Left lung (tissue), 14 donors: ENCODE measurements at places on chromosomes 4 and X. TPM values are rescaled to one million over a fixed set of nuclear protein-coding genes. Genes with fewer than 3 reads are reported as not detected.

DNA sequence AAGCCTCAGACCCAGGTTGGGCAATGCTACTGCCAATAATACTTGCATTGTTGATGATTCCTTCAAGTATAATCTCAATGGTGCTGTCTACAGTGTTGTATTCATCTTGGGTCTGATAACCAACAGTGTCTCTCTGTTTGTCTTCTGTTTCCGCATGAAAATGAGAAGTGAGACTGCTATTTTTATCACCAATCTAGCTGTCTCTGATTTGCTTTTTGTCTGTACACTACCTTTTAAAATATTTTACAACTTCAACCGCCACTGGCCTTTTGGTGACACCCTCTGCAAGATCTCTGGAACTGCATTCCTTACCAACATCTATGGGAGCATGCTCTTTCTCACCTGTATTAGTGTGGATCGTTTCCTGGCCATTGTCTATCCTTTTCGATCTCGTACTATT is 7.4 kb downstream of the LPAR4 start:
- no peak for DNase-seq

DNA sequence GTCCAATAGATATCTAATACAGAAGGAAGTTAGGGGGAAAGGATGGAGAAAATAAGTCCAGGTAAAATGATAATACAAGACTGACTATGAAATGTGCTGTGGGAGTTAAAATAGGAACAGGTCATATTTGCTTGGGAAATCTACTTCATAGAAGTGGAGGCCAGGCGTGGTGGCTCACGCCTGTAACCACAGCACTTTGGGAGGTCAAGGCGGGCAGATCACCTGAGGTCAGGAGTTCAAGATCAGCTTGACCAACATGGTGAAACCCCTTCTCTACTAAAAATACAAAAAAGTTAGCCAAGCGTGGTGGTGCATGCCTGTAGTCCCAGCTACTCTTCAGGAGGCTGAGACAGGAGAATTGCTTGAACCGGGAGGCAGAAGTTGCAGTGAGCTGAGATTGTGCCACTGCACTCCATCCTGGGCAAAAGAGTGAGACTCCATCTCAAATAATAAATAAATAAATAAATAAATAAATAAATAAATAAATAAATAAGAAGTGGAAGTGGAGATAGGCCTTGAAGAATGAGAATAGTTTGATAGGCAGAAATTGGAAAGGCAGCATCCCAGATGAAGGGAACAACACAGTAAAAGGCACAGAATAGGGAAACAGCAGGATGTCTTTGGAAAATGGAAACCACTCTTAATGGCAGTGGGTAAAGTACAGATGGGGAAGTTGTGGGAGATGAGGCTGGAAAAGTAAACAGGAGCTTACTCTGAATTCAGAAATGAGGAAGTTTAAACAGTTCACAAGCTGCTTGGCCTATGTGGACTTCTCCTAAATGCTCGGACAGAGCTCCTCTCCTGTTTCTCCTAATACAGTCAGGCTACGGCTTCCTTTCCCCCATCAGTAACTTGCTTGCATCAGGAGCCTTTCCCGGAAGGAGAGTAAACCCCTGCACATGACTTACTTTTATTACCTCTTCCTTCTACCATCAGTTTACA is 15.1 kb upstream of the GK start:
- DNase-seq, result no peak

DNA sequence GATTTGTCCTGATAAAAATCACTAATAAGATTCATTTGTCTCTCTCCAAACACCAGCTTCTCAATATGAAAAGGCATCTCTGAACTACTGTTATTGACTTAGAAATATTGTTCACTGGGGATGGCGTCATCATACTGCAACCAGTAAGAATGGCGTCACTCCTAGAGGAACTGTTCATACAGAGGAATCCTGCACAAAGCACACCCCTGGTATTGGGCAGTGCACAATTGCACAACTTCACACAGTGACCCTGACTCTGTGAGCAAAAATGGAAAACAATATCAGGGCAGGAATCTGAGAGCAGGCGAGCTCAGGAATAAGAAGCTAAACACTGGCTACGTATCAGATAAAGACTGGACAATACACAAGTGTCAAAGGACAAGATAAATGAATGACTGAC is 66.7 kb upstream of the PNPLA4 start:
- no peak for DNase-seq

- DNase-seq, result no peak
Observed at GRCh38 chr4:122205687-122206086, 53.6 kb downstream of the BLTP1 start.

Gene CLDN2
- 0.16 TPM for total RNA-seq

DNA sequence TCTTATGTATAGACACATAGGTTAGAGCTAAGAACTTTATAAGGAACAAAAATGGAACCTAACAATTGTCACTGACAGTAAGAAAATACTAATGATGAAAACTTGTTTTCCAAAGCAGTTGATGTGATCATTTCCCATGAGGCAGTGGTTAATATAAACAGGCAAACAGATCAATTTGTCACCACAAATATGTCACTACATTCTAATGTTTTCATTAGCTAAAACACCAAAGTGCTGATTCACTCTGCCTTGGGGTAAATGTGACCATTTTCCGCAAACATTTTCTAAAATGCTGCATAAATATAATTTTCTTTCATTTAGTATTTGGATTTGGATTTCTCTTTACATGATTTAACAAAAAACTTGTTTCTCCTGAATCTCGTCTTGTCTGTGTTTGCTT is 408.9 kb upstream of the CTSO start:
- DNase-seq, result no peak

Gene FABP2
- not detected for total RNA-seq

DNA sequence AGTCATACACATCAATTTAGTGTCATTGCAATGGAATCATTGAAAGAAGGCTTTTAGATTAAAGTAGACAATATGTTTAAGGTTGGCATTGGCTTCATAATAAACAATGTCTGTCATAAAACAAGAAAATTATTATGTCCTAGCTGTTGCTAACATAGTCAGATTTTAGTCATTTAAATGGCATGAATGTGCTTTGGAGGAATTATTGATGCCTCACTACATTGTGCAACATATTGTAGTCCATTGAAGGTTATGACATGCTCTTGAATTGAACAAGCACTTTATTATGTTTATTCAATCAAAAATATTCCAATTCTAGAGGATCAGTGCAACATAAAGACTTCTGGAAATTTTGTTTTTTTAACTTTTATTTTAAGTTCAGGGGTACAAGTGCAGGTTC is 489.8 kb upstream of the AMOT start:
- DNase-seq, result no peak

GRCh38 chr4:168070903-168071302 is 21.4 kb upstream of the ANXA10 start:
- no peak for DNase-seq

DNA sequence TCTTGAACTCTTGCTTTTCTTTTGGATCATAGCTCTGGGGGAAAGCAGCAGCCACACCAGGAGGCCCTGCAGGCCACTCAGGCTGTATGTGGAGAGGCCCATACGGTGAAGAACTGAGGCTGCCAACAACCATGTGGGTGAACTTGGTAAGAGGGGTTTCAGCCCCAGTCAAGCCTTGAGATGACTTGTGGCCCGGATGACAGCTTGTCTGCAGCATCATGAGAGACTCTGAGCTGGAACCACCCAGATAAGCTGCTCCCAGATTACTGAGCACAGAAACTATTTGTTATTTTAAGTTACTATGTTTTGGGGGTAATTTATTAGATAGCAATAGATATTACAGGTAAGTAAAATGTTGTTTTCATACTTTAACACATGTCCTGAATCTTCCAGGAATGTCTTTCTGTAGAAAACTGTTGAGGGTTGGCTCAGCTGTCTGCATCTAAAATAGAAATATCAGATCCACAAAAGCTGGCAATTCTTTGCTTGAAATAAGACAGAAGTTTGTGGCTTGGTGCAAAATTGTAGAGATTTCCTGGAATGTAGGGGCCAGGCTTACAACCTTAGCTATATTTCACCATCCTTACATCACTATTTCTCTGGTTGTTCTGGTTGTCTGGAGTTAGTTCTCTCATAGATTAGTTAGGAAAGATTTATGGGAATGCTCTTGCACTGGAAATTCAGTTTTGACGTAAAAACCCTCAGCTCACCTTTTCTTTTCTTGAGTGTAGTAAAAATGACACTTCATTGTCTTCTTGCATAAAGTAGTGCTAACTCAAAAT is 272.1 kb downstream of the RAPGEF2 start:
- DNase-seq, result no peak

Gene ADRA2C
- total RNA-seq, result 1.4 TPM

DNA sequence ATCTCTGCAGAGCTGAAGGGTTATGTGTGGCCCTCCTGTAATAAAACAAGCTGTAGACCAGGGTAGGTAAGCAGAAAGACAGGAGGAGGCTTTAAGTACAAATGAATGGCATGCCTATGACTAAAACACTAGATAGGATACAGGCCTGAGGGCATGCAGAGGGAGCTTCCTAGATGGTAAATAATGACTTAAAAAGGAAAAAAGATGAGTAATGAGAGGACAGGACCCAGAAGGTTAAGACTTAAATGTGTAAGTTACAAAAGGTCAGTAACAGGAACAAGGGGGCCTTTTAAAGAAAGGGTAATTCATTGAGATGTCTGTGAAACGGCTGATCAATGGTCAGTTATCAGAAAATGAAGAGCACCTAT is 194.8 kb downstream of the SOWAHB start:
- DNase-seq, result no peak

Gene NR3C2
- total RNA-seq, result 17.0 TPM

GRCh38 chr4:146844761-146845160 is 100.9 kb downstream of the TTC29 start:
- no peak for DNase-seq

DNA sequence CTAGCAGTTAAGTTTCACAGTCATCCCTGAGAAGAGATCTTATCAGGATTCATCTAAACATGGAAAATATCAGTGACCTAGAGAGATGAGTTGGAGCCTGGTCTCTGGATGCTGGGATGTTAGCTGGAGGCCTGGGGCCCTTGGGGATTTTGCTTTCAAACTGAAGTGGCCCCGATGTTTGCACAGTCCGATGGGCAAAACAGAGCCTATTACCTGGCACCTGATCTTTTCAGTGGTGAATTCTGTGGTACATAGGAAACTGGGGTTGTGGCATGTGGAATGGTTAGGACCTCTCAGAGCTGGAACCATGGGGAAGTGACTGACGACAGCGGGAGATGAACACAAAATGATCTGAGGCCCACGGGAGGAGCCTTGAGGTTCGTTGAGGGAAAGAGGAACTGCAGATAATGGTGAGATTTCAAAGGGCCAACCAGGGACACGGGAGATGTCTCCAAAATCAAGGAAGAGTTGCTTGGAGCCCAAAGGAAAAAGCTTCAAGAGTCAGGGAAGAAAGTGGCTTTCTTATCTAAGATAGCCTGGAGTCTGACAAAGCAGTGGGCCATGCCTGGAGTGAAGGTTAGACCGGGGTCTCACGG is 17.8 kb upstream of the TENM3 start:
- no peak for DNase-seq

GRCh38 chr4:42671431-42672194 is 14.7 kb upstream of the ATP8A1 start:
- DNase-seq, result no peak

DNA sequence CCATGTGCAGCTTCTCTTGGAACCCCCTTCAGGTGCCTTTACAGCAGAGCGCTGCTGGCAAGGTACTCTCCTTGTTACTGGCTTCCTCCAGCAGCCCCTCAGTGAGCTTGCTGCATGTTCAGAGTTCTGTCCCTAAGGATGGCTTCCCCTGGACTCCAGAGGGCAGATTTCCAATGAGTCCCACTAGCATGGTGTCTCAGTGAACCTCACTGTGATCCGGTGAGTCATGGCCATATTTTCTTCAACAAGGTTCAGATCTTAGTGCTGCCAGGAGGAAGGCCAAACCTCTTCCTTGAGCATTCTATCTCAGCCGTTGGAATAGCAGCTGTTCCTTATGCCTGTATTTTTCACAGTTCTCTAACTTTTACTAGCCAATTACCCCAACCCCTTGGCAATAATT is 98.8 kb downstream of the CASK start:
- no peak for DNase-seq

DNA sequence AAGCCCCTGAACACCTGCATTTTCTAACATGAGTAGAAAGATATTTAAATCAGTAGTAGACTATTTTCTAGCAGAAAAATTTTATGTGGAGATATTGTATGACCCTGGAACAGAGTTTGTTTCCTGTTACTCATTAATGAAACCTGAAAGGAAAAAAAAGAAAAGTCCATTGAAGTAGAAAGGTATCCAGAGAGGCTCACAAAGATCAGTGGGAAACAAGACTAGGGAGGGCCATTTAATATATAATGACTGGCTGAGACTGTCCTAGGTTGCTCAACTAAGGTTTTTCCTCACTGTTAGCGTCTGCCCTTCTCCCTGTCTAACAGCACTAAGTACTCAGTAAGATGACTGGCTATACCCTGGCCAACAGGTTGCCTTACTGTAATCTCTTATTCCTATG is 788.6 kb downstream of the GLUD2 start:
- DNase-seq, result no peak

- no peak for DNase-seq
Observed at GRCh38 chr4:36065274-36065871, 178.9 kb downstream of the ARAP2 start.

- no peak for DNase-seq
Observed at GRCh38 chr4:174358829-174359228, 75.1 kb downstream of the CEP44 start.

DNA sequence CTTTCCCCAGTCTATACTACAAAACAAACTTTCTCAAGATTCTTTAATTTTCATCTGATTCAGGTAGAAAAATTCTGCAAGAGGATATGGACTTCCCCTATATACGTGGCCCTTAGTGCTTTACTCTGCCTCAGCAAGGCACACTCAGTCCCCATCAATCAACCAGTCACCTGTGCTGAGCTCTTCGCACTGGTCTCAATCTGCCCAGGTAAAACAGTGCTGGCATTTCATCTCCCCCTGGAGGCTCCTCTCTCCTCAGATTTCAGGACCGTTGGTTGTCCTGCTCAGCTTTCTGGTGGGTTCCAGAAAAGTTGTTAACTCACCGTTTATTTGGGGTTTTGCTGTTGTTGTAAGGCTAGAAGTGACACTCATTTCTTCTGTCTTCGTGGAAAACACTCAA is 518.1 kb downstream of the TRIML1 start:
- no peak for DNase-seq

- DNase-seq, result peak; percentile 19
Observed at GRCh38 chr4:55553441-55554201, 6.9 kb upstream of the CLOCK start.

Gene SSX1
- not detected for total RNA-seq

- DNase-seq, result no peak
Observed at GRCh38 chr4:156584100-156584499, 387.5 kb downstream of the PDGFC start.

- no peak for DNase-seq
Observed at GRCh38 chrX:13271511-13271910, 48.3 kb downstream of the ATXN3L start.

Gene ARL9
- total RNA-seq, result 0.15 TPM
